ENCODE measurements at places on chromosomes 16 and 17.
A peak's percentile ranks its signal among the peaks of the same experiment; 100 is the strongest.

DNA sequence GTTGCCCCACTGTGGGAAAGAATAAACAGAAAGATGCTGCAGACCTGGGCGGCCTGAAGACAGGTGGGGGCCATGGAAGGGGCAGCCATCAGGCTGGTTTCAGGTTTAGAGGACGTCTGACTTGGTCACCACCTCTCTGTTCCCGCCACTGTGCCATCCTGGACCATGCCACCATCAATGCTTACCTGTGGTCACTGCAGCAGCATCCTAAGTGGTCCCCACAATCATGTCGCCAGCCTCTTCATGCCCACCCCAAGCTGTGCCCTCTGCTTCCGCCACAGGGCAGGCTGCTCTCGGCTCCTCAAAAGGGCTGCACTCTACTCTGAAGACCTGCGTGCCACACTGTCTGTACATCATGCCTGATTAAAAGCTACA lies 10.4 kb downstream of the SMIM5 start:
- no peak for DNase-seq

DNA sequence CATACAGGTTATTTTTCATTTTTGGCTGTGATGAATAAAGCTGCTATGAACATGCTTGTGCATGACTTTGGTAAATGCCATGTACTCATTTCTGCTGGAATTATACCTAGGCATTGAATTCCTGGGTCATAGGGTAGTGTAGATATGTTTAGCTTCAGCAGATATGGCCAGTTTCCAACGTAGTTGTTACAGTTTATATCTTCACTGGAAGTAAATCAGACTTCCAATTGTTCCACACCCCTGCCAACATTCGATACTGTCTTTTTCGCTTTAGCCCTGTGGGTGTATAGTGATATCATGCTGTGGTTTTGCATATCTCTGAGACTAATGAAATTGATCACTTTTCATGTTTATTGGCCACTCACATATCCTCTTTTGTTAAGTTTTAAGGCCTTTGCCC lies 50.4 kb downstream of the ARHGAP27 start:
- DNase-seq: no peak

GRCh38 chr17:36550491-36551417 lies 6.0 kb downstream of the GGNBP2 start:
- DNase-seq: peak; percentile 16

- DNase-seq: no peak
Measured at GRCh38 chr16:89931305-89931896, 8.3 kb downstream of the TUBB3 start.

- peak; percentile 75 for DNase-seq
Measured at GRCh38 chr17:48026502-48027321, 10.9 kb downstream of the COPZ2 start.

DNA sequence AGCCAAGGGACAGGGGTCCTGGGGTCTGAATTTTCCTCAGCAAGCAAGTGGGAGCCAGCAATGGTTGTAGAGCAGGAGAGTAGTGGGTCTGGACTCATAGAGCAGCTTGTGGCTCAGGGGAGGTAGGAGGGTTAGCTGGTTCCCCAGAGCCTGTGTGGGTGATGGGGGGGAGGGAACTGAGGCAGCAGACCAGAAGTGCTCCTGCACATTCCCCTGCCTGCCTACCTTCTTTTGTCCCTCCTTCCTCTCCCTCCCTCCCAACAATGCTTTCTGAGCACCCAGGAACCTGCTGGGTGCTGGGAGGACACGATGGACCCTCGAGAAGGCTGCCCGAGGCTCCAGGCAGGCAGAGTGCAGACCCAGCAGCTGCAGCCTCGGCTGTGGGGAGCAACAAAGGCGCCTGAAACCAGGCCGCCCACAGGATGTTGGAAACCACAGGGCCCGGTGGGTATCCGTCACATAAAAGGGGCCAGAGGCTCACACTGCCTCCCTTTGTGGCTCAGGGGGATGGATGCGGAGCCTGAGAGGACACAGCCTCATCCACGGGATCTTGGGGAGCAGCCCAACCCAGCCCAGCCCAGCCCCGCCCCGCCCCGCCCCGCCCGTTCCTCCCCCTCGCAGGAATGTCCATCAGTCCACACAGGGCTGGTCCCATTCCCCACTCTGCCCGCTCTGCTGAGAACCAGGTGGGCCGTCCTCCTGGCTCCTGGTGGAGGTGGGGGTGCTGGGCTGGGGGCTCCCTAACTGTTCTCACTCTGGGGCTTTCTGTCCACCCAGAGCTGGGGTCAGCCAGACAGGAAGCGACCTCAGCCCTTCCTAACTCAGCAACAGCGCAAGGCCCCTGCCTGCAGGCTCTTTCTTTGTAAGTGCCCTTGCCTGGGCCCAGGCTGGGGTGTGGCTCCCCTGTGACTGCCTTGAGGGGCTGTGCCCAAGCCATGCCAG lies 1.7 kb upstream of the NLRC3 start:
- DNase-seq: no peak

GRCh38 chr17:8664456-8665126 lies 34.1 kb upstream of the MYH10 start:
- no peak for DNase-seq

GRCh38 chr17:29123111-29123510 lies 57.1 kb downstream of the MYO18A start:
- no peak for DNase-seq

DNA sequence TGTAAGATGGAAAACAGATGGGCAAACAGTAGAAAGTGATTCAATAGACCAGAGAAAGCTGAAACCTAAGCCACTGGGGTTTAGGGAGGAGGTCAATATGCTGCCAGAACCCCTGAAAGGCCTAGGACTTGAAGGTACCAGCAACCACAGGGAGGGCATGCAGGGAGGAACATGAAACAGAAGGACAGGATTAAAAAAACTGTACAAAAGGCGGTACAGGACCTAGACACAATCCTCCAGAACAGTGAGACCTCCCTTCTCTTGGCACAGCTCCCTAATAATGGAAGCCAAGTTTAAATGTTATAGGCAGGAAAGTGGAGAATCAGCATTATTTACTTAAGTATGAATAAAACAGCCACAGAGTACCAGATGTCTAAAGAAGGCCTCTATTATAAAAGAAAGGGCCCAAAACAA lies 105.5 kb downstream of the SPAG9 start:
- DNase-seq: no peak

DNA sequence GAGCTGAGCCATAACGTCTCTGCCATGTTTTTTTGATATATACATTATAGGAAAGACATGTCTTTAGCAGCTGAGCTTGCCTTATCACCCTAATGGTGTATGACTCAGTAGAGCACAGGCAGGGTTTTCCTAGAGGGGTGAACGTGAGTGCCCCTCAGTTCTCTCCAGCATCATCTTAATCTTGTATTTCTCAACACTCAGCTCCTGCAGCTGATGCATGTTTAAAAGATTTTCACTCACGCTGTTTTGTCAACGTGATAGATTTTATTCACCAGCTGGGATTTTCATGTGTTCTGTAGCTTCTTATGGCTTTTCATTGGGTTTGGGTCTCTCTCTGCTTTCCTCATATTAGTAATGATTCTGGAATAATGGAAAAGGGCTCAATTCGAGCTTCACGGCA lies 186.0 kb upstream of the PMFBP1 start:
- no peak for DNase-seq

- DNase-seq: no peak
Measured at GRCh38 chr17:35856603-35857002, 12.1 kb downstream of the HEATR9 start.

DNA sequence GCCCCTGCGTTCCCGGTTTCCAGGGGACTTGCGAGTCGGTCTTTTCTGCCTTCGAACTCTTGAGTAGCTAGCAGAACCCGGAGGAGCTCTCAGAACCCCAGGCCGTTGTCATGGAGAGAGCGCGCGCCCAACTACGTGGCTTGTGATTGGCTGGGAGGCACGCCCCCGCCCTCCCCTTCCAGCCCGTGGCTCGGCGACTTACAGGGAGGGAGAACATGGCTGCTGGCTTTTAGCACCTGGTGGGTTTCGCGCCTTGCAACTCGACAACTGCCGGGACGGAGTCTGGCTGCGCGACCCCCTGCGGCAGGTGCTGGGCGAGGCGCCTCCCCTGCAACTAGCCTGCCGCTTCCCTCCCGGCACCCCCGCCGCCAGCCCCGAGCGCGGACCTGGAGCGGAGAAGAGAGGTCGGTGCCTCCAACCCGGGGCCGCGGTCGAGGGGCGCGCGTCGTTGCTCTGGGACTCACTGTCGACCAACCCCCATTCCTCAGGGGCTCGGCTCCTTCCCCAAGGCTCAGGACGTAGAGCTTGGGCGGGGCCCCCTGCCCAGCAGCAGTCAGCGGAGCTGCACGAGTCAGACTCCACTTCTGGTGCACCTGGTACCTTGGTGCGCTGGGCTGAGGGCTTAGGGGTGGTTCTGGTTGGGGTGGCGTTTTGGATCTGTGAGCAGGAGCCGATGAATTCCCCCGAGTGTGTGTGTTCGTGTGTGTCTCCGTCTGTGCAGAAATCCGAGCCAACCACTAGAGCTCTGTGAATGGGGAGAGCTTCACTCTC lies 9.0 kb upstream of the ZFP90 start:
- peak; percentile 85 for DNase-seq

- no peak for DNase-seq
Measured at GRCh38 chr17:8739097-8739496, 5.5 kb downstream of the CCDC42 start.

DNA sequence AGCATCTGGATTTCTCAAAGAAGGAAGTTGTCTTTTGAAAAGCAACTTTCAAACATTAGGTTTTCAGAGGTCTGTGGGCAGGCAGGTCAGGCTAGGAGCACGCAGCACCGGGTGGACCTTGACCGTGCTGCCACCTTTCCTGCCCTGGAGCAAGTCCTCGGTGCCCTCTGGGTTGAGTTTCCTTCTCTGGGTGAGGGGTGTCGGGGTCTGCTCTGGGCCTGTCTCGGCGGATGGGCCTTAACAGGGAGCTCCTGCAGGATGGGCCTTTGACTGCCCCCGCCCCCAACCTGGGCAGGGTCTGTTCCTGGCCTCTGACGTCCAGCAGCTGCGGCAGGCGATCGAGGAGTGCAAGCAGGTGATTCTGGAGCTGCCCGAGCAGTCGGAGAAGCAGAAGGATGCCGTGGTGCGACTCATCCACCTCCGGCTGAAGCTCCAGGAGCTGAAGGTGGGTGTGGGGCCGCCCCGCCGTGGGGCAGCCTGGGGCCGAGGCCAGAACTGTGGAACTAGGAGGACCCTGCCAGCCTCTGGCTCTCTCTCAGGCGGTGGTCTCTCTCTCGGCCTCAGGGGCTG lies 8.7 kb downstream of the DEF8 start:
- no peak for DNase-seq

DNA sequence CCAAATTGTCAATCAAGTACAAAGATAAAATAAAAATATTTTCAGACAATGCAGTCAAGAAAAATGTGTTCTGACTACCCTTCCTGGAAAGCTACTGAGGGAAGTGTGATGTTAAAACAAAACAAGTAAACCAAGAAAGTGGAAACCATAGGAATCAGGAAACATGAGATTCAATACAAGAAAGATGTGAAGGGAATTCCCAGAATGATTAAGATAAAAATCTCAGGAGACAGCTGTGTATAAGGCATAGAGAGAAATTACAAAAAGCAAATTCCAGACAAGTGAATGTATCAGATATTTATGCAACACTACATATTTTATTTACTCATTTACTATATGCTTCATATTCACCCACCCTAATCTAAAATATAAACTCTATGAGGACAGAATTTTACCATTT lies 32.2 kb downstream of the TRIM37 start:
- no peak for DNase-seq

GRCh38 chr16:16048904-16049582 lies 99.6 kb downstream of the ABCC1 start:
- DNase-seq: no peak

GRCh38 chr16:73878611-73879010 lies 418.0 kb upstream of the PSMD7 start:
- peak; percentile 15 for DNase-seq

- DNase-seq: no peak
Measured at GRCh38 chr17:62675260-62675659, 47.8 kb downstream of the MRC2 start.

DNA sequence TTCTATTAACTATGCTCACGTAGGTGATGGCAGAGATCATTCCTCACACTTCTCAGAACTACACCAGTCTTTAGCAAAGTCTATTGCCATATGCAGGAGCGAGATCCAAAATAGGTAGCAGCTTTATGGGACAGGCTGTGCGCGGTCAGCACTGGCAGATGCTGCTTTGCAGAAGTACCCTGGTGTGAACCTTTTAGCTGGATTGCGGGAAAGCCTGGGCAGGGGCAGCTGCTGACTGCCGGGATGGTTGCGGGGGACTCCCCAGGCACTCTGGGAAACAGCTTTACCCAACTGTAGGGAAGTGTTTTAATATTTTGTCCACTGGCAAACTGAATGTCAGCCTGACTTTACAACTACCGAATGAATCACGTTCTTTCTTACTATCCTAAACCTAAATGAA lies 251.3 kb downstream of the HS3ST3A1 start:
- no peak for DNase-seq

- no peak for DNase-seq
Measured at GRCh38 chr17:57269052-57269451, 12.7 kb downstream of the MSI2 start.

DNA sequence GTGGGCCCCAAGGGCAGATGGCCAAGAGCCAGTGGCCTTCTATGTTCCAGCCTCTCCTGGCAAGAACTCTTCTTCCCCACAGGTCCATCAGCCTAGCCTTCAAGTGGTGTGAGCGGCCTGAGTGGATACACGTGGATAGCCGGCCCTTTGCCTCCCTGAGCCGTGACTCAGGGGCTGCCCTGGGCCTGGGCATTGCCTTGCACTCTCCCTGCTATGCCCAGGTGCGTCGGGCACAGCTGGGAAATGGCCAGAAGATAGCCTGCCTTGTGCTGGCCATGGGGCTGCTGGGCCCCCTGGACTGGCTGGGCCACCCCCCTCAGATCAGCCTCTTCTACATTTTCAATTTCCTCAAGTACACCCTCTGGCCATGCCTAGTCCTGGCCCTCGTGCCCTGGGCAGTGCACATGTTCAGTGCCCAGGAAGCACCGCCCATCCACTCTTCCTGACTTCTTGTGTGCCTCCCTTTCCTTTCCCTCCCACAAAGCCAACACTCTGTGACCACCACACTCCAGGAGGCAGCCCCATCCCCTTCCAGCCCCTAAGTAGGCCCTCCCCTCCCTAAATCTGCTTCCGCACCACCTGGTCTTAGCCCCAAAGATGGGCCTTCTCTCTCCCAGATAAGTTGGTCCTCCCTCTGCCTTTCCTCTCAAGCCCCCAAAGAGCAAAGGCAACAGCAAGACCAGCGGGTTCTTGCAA lies 5.2 kb downstream of the G6PC3 start:
- DNase-seq: no peak

GRCh38 chr16:65212791-65213190 lies 90.9 kb upstream of the CDH11 start:
- no peak for DNase-seq

GRCh38 chr17:47279062-47279801 lies 25.6 kb downstream of the ITGB3 start:
- DNase-seq: peak; percentile 84

GRCh38 chr16:84443166-84443802 lies 61.2 kb downstream of the MEAK7 start:
- DNase-seq: no peak

- peak; percentile 49 for DNase-seq
Measured at GRCh38 chr16:24858219-24859041, 12.7 kb downstream of the SLC5A11 start.

- DNase-seq: no peak
Measured at GRCh38 chr16:3161235-3162018, 26.6 kb upstream of the OR1F1 start.

- DNase-seq: peak; percentile 35
Measured at GRCh38 chr16:69823831-69824563, 61.9 kb downstream of the WWP2 start.

- no peak for DNase-seq
Measured at GRCh38 chr16:50769-51591, 2.4 kb downstream of the POLR3K start.

GRCh38 chr17:75639771-75640555 lies 6.7 kb downstream of the SMIM5 start:
- DNase-seq: no peak

- peak; percentile 97 for DNase-seq
Measured at GRCh38 chr17:70168977-70169708, at the start of gene KCNJ2. Gene KCNJ2 (plus strand): TSS chr17:70169532. CDS start chr17:70175040, 5,508 bp downstream.

GRCh38 chr17:1522626-1523025 lies 6.2 kb upstream of the INPP5K start:
- no peak for DNase-seq

Data from suppressor macrophage treated with lipopolysaccharide for 4 hours (primary cell).